ENCODE measurements at places on chromosomes 6 and 20. TPM values are rescaled to one million over a fixed set of nuclear protein-coding genes. Genes with fewer than 3 reads are reported as not detected.
A peak's percentile ranks its signal among the peaks of the same experiment; 100 is the strongest.

DNA sequence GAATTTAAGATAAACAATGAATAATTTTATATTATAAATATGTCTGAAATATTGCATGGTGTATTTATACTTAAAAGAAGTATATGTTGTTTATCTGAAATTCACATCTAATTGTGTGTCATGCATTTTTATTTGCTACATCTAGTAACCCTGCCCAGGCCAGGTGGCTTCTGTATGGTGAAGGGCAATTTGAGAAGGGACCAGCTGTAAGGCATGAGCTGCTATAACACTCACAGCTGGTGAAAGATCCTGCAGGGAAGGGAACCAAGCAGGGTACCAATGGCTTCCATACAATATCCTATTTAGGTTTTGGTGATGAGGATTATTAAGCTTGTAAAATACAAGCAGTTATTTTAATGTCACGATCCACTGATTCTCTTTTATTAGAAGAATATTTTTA, 921.8 kb upstream of the GJE1 start:
- no peaks in the 10 kb centered on the region for H3K27me3 ChIP-seq
- H3K4me3 ChIP-seq, result no peak overlapping the region
- DNase-seq, result no peak
- H3K27ac ChIP-seq, result no peak overlapping the region
- no peaks in the 10 kb centered on the region for H3K36me3 ChIP-seq
- peaks cover 4% of the 10 kb centered on the region for H3K4me1 ChIP-seq

PIM1 gene
- 14.3 TPM for polyA plus RNA-seq

MACROD2 gene
- 0.49 TPM for polyA plus RNA-seq

- H3K4me3 ChIP-seq, result no peak overlapping the region
- H3K4me1 ChIP-seq, result no peaks in the 10 kb centered on the region
- H3K27ac ChIP-seq, result no peak overlapping the region
- no peaks in the 10 kb centered on the region for H3K36me3 ChIP-seq
- no peak for DNase-seq
Observed at GRCh38 chr6:47377971-47378370, 68.3 kb upstream of the TNFRSF21 start.

DNA sequence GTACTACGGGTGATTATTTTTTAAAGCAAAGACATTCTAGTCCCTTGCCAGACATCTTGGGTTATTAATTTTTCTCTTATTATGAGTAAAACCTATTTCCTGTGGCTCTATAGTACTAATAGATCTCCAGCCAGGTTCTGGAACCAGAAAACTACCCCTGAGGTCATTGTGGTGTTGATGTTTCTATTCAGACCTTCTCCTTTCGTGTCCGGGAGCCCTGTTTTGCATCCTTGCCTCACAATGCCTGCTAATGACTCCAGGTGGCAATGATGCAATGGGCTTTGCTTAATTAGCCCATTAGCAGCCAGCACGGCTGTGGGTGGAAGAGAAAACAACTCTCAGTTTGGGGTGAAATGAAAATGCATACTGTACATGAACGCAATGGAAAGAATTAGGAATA, 62.9 kb upstream of the ARG1 start:
- H3K4me3 ChIP-seq, result no peak overlapping the region
- no peaks in the 10 kb centered on the region for H3K36me3 ChIP-seq
- no peak for DNase-seq
- no peaks in the 10 kb centered on the region for H3K27me3 ChIP-seq
- H3K4me1 ChIP-seq, result no peaks in the 10 kb centered on the region

IRAK1BP1 gene
- 3.8 TPM for polyA plus RNA-seq

PSMG4 gene
- 9.9 TPM for polyA plus RNA-seq

DNA sequence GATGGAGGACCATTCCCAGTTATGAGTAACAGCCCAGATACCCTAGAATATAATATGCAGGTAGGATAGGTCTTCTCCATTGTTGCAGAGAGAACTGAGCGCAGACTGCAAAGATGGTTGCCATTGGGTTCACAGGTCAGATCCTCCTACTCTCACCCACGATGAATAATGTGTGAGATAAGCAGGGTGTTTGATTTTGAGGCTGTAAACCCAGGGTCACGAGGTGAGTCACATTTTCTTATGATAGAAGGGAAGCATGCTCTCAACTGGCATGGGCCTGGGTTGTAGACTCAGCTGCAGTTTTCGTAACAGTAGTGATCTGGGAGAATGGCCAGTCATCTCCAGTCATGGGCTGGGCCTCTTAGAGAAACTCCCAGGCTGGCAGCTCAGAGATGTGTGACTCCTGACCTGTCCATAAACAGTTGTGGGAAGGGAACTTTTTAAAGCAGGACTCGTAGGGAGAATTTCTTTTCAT, 74.2 kb downstream of the CD164 start:
- no peak for DNase-seq
- H3K27ac ChIP-seq, result no peak overlapping the region
- no peaks in the 10 kb centered on the region for H3K4me1 ChIP-seq
- no peaks in the 10 kb centered on the region for H3K36me3 ChIP-seq

DNA sequence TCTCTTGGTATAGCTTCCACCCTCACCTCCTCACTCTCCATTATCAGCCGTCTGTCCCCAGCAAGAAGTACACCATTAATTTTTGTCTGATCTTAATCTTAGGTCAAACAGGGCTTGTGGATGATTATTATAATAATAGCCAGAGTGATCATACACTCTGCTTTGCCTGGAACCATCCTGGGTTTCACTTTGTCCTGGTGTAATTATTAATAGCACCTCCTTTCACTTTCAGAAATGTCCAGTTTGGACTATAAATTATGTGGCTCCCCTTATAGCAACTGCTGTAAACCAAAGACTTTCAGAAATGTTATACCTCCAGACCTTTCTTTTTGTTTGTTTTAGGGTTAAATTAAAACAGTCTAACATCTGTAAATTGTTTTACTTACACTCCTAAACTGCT, 951 bp upstream of the TRIM31 start:
- H3K36me3 ChIP-seq, result no peaks in the 10 kb centered on the region
- no peak overlapping the region for H3K27ac ChIP-seq
- peaks cover 43% of the 10 kb centered on the region for H3K27me3 ChIP-seq
- no peak overlapping the region for H3K4me3 ChIP-seq
- no peak for DNase-seq

- no peaks in the 10 kb centered on the region for H3K4me1 ChIP-seq
- no peak overlapping the region for H3K27ac ChIP-seq
- H3K27me3 ChIP-seq, result peaks cover 10% of the 10 kb centered on the region
- H3K36me3 ChIP-seq, result no peaks in the 10 kb centered on the region
- H3K4me3 ChIP-seq, result no peak overlapping the region
Observed at GRCh38 chr20:37943501-37944455, 40.9 kb downstream of the VSTM2L start.

DNA sequence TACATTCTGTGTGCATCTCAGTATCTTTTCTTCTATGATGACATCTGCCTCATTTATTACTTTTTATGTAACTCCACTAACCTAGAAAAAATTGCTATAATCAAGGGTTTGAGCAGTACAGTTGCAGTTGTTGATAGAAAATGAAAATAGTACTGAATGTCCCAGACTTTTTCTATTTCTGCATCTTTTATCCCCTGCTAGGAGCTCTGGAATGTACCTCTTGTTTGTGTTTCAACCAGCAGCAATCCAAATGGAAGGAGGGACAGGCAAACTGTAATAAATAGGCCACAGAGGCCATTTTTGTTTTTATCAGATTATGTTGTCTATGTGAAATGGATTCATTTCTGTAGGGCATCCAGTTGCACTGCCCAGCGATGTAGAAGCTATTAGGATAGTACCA, 536.9 kb downstream of the KIF16B start:
- H3K36me3 ChIP-seq, result no peaks in the 10 kb centered on the region
- no peak overlapping the region for H3K4me3 ChIP-seq
- no peaks in the 10 kb centered on the region for H3K4me1 ChIP-seq
- H3K27ac ChIP-seq, result no peak overlapping the region
- no peaks in the 10 kb centered on the region for H3K27me3 ChIP-seq
- no peak for DNase-seq

DNA sequence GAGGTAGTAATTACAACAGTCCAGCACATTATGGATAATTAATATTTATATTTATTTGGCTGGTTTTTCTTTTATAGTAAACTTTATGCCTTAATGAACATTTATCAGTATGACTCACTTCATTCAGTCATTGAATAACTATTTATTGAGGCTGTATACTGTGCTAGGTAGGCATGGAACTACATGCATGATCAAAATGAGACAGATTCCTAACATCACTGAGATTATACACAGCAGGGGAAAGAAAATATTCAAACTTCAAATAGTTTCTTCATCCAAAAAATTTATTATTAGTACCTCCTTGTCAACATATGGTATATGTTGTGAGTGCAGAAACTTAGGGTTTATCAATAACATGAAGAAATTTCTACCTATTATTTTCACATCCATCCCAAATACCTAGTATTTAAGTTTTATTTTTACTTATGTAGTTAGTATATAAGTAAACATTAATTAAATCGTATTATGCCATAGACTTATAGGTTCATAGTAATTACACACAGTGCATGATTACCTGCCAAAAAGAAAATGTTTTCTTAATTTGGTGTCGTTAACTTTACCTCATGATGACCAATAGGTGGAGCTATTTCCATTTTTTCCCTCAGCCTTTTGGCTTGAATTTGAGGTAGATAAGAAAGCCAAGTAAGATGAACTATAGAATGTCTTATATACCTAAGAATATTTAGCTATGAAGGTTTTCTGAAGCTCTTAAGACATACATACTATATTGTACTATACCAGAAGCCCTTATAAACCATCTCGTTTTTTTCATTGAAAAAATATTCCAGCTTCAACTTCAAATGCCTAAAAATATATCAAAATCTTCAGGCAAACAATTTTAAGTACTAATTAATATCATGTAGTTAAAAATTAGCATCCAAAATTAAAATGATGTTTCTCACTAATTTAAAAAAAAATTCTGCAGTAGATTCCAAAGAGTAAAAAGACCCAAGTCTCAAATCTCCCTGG, 12.5 kb upstream of the TMEM30A start:
- H3K27me3 ChIP-seq, result no peaks in the 10 kb centered on the region
- DNase-seq, result no peak
- H3K27ac ChIP-seq, result no peak overlapping the region

DNA sequence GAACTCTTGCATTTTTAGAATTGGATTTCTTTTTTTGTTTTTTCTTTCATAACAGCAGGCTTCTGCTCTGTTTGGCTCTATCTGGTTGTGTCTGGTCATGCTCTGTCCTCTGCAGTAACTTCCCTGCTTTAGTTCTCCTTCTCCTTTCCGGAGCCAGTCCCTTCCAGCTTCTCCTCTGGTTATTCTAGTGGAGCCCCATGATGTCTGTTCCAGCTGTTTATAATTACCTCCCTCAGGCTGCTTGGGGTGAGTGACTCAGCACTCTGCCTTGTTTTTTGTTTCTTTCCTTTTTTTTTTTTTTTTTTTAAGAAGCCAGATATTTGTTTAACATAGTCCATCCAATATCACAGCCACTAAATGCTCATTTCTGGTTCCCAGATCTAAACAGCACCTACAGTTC, 409.6 kb downstream of the MAFB start:
- no peaks in the 10 kb centered on the region for H3K27me3 ChIP-seq
- H3K36me3 ChIP-seq, result no peaks in the 10 kb centered on the region
- H3K4me1 ChIP-seq, result peaks cover 21% of the 10 kb centered on the region
- no peak overlapping the region for H3K4me3 ChIP-seq
- H3K27ac ChIP-seq, result no peak overlapping the region
- DNase-seq, result peak; percentile 4
